ENCODE measurements at places on chromosomes 3 and 15. TPM values are rescaled to one million over a fixed set of nuclear protein-coding genes. Genes with fewer than 3 reads are reported as not detected.

GRCh38 chr3:46272028-46272451 is 29.8 kb downstream of the CCR3 start:
- no peak overlapping the region for H3K27ac ChIP-seq
- no peak for DNase-seq
- H3K27me3 ChIP-seq, result no peaks in the 10 kb centered on the region
- no peaks in the 10 kb centered on the region for H3K36me3 ChIP-seq
- no peak overlapping the region for H3K4me3 ChIP-seq

- no peak overlapping the region for H3K27ac ChIP-seq
- H3K36me3 ChIP-seq, result no peaks in the 10 kb centered on the region
- no peak for DNase-seq
Measured at GRCh38 chr15:75138016-75138999, 63.4 kb upstream of the C15orf39 start.

DNA sequence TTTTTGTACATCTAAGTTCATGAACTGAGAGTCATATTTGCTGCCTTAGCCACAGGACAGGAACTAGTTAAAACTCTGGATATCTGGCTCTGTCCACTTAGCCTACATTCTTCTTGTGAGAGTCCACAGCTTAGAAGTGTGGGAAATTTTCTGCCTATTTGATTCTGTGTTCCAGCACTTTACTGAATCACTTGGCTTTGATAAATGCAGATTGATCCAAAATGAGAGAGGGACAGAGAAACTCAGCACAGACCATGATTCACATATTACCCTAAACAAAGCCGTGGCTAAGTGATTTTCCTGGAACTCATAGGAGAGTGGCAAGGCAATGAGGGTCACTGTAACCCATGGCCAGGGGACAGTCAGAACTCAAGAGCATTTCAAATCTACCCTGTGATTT is 87.5 kb upstream of the CADPS start:
- no peaks in the 10 kb centered on the region for H3K36me3 ChIP-seq
- H3K4me1 ChIP-seq, result no peaks in the 10 kb centered on the region
- H3K27ac ChIP-seq, result no peak overlapping the region
- H3K27me3 ChIP-seq, result no peaks in the 10 kb centered on the region
- DNase-seq, result no peak
- no peak overlapping the region for H3K4me3 ChIP-seq

GRCh38 chr15:70892912-70893560 is 410 bp downstream of the LRRC49 start:
- peaks cover 8% of the 10 kb centered on the region for H3K4me1 ChIP-seq
- no peak overlapping the region for H3K27ac ChIP-seq
- no peaks in the 10 kb centered on the region for H3K27me3 ChIP-seq
- DNase-seq, result no peak
- H3K36me3 ChIP-seq, result no peaks in the 10 kb centered on the region

DNA sequence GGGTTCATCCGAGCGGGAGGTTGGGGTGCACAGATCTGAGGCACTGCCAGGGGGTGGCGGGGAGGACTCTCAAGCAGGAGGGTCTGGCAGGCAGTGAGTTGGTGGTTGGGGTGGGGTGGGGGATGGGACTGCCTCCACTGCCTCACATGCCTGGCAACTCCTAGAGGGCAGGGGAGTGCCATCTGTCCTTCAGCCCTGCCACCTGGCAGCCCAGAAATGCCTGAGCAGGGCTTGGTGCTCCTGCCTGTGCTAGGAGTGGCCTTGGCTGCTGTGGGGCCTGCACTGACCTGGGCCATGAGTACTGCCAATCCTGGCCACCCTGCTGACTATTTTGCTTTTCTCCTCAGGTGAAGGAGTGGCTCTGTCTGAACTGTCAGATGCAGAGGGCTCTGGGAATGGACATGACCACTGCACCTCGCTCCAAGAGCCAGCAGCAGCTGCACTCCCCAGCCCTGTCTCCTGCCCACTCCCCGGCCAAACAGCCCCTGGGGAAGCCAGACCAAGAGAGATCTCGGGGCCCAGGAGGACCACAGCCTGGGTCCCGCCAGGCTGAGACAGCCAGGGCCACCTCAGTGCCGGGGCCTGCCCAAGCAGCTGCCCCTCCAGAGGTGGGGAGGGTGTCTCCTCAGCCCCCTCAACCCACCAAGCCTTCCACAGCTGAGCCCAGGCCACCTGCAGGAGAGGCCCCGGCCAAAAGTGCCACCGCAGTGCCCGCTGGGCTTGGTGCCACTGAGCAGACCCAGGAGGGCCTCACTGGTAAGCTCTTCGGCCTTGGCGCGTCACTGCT is 32.0 kb upstream of the APEH start:
- H3K4me3 ChIP-seq, result no peak overlapping the region
- no peaks in the 10 kb centered on the region for H3K36me3 ChIP-seq
- H3K27ac ChIP-seq, result no peak overlapping the region
- H3K4me1 ChIP-seq, result no peaks in the 10 kb centered on the region
- H3K27me3 ChIP-seq, result peaks cover 7% of the 10 kb centered on the region
- DNase-seq, result no peak

DNA sequence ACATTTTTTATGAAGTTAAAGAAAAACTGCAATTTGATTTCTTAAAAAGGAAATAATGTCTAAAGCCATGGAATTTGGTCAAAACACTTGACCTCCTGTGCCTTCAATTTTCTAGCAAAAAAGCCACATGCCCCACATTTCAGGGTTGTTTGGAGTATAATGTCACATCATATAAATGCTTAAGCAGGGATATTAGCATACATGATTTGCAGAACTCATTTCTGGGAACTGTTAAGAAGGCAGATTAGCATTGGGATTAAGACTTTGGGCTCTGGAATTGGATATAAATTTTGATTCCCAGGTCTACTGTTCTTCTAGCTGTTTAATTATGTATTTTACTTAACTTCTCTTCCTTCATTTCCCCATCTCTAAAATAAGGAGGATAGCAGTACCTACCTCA is 59.2 kb downstream of the CDIN1 start:
- H3K27ac ChIP-seq, result no peak overlapping the region
- no peaks in the 10 kb centered on the region for H3K4me1 ChIP-seq
- H3K27me3 ChIP-seq, result no peaks in the 10 kb centered on the region

- H3K36me3 ChIP-seq, result no peaks in the 10 kb centered on the region
- no peak overlapping the region for H3K4me3 ChIP-seq
- H3K27ac ChIP-seq, result no peak overlapping the region
- no peak for DNase-seq
Measured at GRCh38 chr3:112012205-112012992, 13.7 kb downstream of the TAGLN3 start.

DNA sequence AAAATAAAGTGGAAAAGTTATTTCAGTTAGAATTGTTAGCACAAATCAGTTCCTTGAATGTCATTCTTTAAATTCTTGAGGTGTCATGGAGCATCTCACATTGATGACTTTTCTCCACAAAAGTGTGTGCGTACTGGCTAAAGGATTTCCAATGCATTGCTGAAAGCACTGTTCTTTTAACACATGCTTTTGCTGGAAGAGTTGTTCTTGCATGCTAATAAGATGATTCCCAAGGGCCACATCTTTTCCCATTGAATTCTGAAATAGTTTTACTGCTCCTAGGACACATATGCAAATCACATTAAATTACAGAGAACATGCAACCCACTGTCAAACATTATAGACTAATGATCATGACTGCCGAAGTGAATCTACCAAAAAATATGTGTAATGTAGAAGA is 516.3 kb upstream of the CADM2 start:
- no peak for DNase-seq
- no peaks in the 10 kb centered on the region for H3K4me1 ChIP-seq
- H3K36me3 ChIP-seq, result no peaks in the 10 kb centered on the region
- no peak overlapping the region for H3K27ac ChIP-seq
- H3K27me3 ChIP-seq, result no peaks in the 10 kb centered on the region

DNA sequence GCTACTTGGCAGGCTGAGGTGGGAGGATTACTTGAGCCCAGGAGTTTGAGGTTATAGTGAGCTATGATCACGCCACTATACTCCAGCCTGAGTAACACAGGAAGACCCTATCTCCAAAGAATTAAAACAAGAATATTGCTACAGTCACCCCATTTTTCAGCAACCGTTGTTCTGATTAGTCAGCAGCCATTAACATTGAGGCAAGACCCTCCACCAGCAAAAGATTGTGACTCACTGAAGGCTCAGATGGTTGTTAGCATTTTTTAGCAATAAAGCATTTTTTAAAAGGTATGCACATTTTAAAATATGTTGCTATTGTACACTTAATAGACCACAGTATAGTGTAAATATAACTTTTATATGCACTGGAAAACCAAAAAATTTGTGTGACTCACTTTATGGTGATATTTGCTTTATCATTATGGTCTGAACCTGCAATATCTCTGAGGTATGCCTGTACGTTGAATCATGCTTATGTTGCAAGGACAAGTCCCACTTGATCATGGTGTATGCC is 492.6 kb downstream of the SQOR start:
- no peaks in the 10 kb centered on the region for H3K27me3 ChIP-seq
- no peak overlapping the region for H3K4me3 ChIP-seq
- no peak overlapping the region for H3K27ac ChIP-seq
- no peaks in the 10 kb centered on the region for H3K36me3 ChIP-seq
- DNase-seq, result no peak
- no peaks in the 10 kb centered on the region for H3K4me1 ChIP-seq

- H3K4me1 ChIP-seq, result no peaks in the 10 kb centered on the region
- no peak for DNase-seq
- no peak overlapping the region for H3K27ac ChIP-seq
- no peak overlapping the region for H3K4me3 ChIP-seq
- H3K27me3 ChIP-seq, result no peaks in the 10 kb centered on the region
Measured at GRCh38 chr3:80244390-80244789, 476.6 kb upstream of the ROBO1 start.

- no peak for DNase-seq
- no peaks in the 10 kb centered on the region for H3K36me3 ChIP-seq
- no peaks in the 10 kb centered on the region for H3K27me3 ChIP-seq
- peaks cover 2% of the 10 kb centered on the region for H3K4me1 ChIP-seq
- no peak overlapping the region for H3K27ac ChIP-seq
Measured at GRCh38 chr3:108110934-108111333, 20.1 kb upstream of the CD47 start.

DNA sequence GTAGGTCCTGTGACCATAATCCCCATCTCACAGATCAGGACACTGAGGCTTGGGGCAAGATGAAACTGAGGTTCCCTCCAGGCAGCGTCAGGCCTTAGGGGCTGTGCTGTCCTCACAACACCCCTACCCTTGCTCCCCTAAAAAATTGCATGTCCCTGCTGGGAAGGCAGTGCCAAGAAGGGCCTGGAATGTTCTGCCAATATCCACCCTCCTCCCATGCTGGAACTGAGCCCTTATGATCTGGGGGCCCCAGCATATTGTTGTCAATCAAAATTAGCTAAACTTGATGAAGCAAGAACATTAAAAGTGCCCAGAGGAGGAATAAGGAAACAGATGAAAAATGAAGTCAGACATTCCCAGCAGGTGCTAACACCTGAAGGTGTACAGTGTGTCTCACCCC is 13.4 kb upstream of the RTP3 start:
- H3K4me1 ChIP-seq, result peaks cover 12% of the 10 kb centered on the region
- no peak overlapping the region for H3K4me3 ChIP-seq
- H3K36me3 ChIP-seq, result no peaks in the 10 kb centered on the region
- no peak overlapping the region for H3K27ac ChIP-seq

GRCh38 chr3:50345586-50346234 is at the start of gene ZMYND10:
Gene ZMYND10 (minus strand): TSS chr3:50345732. CDS start chr3:50345579, 153 bp downstream.
- H3K27ac ChIP-seq, result no peak within 1 kb of the TSS
- no peaks in the 10 kb centered on the region for H3K27me3 ChIP-seq
- peak; percentile 52 for DNase-seq
- peak within 1 kb of the TSS; percentile 36 for H3K4me3 ChIP-seq
- H3K4me1 ChIP-seq, result peaks cover 19% of the 10 kb centered on the region

- H3K4me1 ChIP-seq, result peaks cover 2% of the 10 kb centered on the region
- no peak overlapping the region for H3K27ac ChIP-seq
- H3K27me3 ChIP-seq, result no peaks in the 10 kb centered on the region
- H3K36me3 ChIP-seq, result peaks cover 12% of the 10 kb centered on the region
- DNase-seq, result no peak
Measured at GRCh38 chr3:45608885-45609284, 14.3 kb downstream of the LIMD1 start.

DNA sequence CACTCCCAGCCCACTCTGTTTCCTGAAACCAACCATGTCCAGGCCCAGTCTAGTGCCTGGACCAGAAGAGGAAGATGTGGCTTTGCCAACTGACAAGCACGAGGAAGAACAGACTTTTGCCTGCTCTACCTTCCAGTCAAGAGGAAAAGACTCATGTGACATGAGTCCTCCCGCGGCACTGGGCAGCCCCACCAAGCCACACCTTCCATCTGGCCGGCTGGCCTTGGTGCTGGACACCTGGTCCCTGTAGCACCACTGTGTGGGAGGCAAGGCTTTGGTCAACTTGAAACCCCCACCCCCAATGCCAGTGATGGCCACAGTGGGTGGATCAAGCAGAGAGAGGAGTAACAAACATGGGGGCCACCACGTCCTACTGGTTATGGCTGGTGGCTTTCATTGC is 12.5 kb downstream of the CHDH start:
- no peak overlapping the region for H3K4me3 ChIP-seq
- H3K4me1 ChIP-seq, result no peaks in the 10 kb centered on the region
- no peak overlapping the region for H3K27ac ChIP-seq
- DNase-seq, result no peak
- H3K27me3 ChIP-seq, result peaks cover 15% of the 10 kb centered on the region

GRCh38 chr15:40932649-40933516 is 3.7 kb downstream of the DLL4 start:
- H3K4me1 ChIP-seq, result peaks cover 42% of the 10 kb centered on the region
- no peaks in the 10 kb centered on the region for H3K36me3 ChIP-seq
- H3K27me3 ChIP-seq, result peaks cover 52% of the 10 kb centered on the region
- no peak overlapping the region for H3K27ac ChIP-seq

GRCh38 chr3:193620057-193620456 is 27.0 kb downstream of the OPA1 start:
- no peaks in the 10 kb centered on the region for H3K27me3 ChIP-seq
- H3K27ac ChIP-seq, result no peak overlapping the region
- H3K4me3 ChIP-seq, result no peak overlapping the region
- no peak for DNase-seq
- H3K4me1 ChIP-seq, result no peaks in the 10 kb centered on the region

GRCh38 chr15:62510791-62511190 is 345.7 kb upstream of the C2CD4B start:
- DNase-seq, result no peak
- no peaks in the 10 kb centered on the region for H3K36me3 ChIP-seq
- H3K27ac ChIP-seq, result no peak overlapping the region
- no peaks in the 10 kb centered on the region for H3K4me1 ChIP-seq
- H3K4me3 ChIP-seq, result no peak overlapping the region

DNA sequence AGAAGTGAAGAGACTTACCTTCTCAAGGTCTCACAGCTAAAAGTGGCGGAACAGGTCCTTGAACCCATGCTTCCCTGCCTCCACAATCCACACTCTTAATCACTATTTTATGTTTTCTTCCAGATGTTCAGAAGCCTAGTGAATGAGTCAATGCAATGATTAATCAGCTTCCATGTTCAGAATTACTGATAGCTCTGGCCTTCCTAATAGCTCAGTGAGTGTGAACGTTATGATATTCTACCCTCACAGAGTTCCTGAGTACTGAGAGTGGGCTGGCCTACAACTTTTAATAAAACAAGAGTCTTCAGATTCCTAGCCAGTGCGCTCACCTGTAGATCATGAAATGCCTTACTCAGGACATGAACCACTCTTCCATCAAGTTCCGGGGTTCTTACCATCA is 443.0 kb upstream of the ADAMTS9 start:
- no peak overlapping the region for H3K27ac ChIP-seq
- no peak for DNase-seq
- H3K4me1 ChIP-seq, result no peaks in the 10 kb centered on the region
- no peak overlapping the region for H3K4me3 ChIP-seq
- no peaks in the 10 kb centered on the region for H3K27me3 ChIP-seq

The GOLGA6A gene
- not detected for total RNA-seq

The PDZRN3 gene
- total RNA-seq, result not detected

The RFT1 gene
- 21.6 TPM for total RNA-seq

The GPR15 gene
- 24.7 TPM for total RNA-seq

The CADPS gene
- total RNA-seq, result 0.49 TPM

The RLBP1 gene
- total RNA-seq, result not detected

The BCHE gene
- not detected for total RNA-seq

The RETNLB gene
- not detected for total RNA-seq

Measured in T-cell (primary cell).